ENCODE measurements at places on chromosomes 6 and 20.

- DNase-seq = no peak
These were observed 6.7 kb upstream of the IFT52 start for GRCh38 chr20:43583982-43584432.

DNA sequence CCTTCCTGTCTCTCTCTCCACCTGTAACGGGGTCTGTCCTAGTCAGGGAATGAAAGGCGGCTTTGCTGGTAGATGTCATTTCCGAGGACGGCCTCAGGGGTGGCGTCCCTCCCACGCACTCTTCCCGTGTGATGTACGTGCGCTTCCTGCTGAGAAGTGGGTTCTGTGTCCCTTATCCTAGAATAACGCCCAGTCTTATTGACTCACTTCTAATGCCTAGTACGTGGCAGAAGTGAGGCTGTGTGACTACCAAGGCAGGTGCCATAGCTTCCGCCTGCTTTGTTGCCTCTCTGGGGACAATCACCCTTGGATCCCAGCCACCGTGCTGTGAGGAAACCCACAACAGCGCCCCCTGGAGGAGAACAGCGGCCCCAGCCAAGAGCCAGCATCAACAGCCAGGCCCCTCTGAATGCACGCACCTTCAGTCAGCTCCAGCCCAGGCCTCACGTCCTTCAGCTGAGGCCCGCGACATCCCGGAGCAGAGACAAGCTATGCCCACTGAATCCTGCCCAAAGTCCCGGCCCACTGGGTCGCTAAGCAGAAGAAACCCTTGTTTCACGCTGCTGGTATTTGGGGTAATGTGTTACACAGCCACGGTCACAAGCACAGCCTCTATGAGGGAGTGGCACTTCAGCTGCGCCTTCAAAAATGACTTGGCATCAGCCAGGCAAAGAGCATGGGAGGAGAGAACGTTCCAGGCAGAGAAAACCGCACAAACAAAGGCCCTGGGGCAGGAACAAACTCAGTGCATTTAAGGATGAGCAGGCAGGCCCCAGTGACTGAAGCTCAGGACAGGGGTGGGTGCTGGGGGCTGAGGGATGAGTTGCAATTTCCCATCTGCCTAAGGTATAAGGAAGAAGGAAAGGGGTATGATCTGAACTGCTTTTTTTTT, 224.2 kb downstream of the NFATC2 start:
- DNase-seq = peak; percentile 36

- DNase-seq = peak; percentile 66
These were observed 20.4 kb downstream of the HLA-G start for GRCh38 chr6:29847871-29848630.

- no peak for DNase-seq
These were observed 721.6 kb downstream of the KIF16B start for GRCh38 chr20:15851576-15852215.

DNA sequence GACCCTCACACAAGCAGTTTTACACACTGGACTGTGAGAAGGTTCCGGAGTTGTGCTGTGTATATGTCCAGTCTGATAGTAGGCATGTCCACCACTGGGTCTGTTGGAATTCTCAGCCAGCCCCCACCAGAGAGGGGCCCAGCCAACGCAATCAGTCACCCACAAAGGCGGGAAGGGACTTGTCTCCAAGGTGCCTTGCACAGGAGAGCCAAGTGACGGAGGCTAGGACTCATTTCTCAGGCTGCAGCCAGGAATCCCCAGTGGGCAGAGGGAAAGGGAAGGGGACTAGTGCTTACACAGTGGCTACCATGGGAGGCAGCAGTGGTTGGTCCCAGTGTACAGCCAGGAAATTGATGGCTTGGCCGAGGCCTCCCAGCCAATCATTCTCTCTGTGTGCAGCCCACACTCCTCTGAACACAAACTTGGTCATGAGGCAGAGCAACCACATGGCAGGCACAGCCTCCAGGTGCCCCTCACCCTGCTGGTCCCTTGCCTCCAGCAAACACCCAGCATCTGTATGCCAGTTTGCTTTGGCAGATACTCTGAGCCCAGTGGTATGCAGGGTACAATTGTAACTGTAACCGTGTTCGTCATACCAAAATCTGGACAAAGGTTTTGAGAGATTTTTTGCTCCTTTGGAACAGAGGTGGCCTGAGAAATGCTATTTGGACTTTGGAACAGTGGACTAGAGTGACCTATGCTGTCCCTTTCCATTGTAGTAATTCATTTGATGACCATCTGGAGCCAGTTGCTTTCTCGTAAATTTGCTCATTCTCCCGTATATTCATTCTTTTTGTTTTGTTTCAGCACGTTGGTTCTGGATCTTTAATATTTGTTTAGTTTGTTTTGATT, 72.9 kb upstream of the MYL9 start:
- no peak for DNase-seq

GRCh38 chr20:59996108-59996507, 37.9 kb downstream of the CDH26 start:
- DNase-seq = no peak

GRCh38 chr6:2992330-2992979, 7.2 kb upstream of the NQO2 start:
- DNase-seq = no peak
